EL (cell line): ENCODE measurements at places on chromosomes 12 and 14.

DNA sequence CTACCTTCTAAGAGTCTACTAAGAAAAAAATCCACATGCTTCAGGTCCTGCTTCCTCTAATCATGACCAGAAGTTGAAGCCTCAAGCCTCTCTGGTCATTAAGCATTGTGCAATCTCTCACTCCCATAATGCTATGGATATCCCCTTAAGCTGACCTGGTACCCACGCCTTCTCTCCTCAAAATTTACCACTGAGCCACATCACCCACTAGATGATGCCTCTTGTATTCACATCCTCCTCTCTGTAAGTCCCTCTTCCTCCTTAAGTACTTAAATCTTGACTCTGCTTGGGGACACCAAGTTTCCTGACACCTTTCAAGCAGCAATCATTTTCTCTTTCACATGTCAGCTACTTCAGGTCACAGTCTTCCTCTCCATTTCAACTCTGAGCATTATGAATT lies 9.8 kb downstream of the GALNT4 start:
- no peak for DNase-seq

GRCh38 chr12:114445401-114446323 lies 39.7 kb upstream of the TBX5 start:
- no peak for DNase-seq

DNA sequence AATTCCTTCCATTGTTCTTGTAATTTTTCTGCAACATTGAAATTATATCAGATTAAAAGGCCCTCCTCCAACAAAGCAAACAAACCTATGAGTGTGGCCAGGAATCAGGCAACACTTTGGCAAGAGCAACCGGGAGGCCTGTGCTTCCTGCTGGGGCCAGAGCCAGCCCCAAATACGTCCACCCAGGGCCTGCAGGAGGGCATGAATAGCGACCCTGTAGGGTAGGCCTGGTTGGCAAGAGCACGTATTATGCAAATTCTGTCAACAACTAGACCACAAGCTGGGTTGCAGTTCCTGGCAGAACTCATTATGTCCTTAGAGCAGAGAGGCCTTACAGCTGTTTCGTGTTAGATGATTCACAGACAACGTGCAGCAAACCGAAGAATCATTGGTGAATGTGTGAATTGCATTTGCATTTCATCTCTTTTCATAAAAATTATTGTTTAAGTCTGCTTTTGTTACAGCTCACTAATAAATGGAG lies 26.9 kb upstream of the LGALS3 start:
- peak; percentile 98 for DNase-seq

DNA sequence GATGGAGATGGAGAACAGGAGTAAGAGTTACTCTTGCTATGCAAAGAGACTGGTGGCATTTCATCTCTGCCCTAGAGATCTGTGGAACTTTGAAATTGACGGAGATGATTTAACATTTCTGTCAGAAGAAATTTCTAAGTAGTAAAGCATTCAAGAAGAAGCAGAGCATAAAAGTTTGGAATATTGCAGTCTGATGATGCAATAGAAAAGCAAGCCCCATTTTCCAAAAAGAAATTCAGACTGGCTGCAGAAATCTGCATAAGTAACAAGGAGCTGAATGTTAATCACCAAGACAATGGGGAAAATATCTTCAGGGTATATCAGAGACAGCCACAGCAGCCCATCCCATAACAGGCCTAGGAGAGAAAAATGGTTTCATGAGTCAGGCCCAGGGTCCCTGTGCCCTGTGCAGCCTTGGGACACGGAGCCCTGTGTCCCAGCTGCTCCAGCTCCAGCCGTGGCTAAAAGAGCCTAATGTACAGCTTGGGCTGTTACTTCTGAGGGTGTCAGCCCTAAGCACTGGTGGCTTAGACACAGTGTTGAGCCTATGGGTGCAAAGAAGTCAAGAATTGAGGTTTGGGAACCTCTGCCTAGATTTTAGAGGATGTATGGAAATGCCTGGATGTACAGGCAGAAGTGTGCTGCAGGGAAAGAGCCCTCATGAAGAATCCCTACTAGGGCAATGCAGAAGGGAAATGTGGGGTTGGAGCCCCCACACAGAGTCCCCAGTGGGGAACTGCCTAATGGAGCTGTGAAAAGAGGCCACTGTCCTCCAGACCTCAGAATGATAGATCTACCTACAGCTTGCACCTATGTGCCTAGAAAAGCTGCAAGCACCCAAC lies 616.6 kb downstream of the SLC16A7 start:
- DNase-seq, result no peak

DNA sequence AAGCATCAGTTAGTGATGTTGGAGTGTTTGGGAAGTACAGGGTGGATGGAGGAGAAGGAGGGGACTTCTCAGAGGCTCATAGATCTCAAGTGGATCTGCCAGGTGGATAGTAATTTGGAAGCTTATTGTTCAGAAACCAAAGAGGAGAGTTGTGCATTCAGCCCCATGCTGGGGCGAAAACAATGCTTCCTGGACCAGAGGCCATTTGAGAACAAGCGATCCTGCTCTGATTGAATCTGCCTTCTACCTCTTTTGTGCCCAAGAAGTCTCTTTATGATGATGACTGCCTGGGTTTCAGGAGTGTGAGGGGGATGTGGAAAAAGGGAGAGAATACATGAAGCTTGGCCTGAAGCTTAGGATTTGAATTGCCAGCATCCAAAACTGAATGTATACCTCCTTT lies 110.8 kb upstream of the SRRM4 start:
- DNase-seq, result no peak

DNA sequence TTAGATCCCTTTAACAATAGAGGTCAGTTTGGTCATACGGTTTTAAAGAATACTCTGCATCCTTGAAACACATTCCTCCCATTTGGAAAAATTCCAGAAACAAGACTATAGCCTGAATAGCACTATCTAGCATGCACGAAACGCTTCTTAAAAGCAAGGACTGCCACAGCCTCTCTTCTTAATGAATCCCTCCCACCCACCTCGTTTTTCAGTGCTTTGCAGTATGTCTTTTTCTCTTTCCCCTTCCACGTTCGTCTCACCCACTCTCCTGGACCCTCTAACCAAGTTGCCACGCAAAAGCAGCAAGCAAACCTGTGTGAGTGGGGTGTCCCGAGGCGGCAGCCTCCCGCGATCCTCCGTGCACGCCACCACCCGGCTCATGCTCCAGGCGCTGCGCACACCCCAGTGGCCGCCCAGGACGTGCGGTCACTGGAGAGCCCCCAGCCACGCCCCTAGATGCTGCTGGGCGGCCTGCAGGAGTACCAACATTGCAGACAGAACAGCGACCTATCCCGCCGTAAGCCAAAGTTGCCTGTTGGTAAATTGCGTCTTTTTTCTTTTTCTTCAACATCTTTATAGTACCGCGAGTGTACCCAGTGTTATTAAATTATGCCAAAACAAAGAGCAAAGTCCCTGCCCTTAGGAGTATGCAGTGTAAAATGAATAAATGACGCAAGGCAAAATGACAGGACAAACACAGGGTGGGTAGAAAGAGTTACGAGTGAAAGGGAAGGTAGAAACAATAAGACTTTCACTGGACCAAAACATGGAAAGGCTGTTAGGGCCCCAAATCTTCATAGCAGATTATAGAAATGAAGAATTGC lies at the start of gene SLC38A4:
Gene SLC38A4 (minus strand): TSS at position 407 of the 824 bp plus-strand sequence. CDS start 32,926 bp downstream, outside the sequence.
- DNase-seq, result peak; percentile 66

- no peak for DNase-seq
Observed at GRCh38 chr12:50106907-50107306, 3.1 kb downstream of the GPD1 start.

GRCh38 chr12:123067654-123068053 lies 83.2 kb downstream of the PITPNM2 start:
- DNase-seq, result no peak

- DNase-seq, result no peak
Observed at GRCh38 chr12:3223601-3224529, 146.7 kb downstream of the TSPAN9 start.

DNA sequence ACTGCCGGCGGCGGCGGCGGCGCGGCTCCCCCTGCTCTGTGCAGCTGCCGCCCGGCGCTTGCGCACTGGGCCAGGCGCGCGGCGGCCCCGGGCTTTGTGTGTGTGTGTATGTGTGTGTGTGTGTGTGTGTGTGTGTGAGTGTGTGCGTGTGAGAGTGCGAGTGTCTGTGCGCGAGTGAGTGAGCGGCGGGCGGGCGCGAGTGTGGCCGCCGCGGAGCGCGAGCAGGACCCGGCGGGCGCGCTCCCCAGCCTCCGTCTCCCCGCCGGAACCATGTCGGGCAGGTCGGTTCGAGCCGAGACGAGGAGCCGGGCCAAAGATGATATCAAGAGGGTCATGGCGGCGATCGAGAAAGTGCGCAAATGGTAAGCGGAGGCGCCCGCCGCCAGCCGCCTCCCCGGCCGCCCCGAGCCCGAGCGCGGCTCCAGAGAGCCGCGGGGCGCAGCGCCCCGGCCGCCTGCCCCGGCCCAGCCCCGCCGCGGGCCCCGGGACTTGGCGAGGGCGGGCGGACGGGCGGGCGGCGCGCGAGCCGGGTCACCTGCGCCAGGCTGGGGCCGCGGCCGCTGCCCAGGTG lies at the start of gene BCL7A:
Gene BCL7A (plus strand): TSS at position 63 of the 571 bp plus-strand sequence. CDS start 208 bp downstream, at position 271.
- DNase-seq, result peak; percentile 69

- no peak for DNase-seq
Observed at GRCh38 chr12:124804011-124804621, 59.5 kb downstream of the SCARB1 start.

GRCh38 chr12:121568971-121569751 lies 11.7 kb downstream of the KDM2B start:
- DNase-seq, result no peak

DNA sequence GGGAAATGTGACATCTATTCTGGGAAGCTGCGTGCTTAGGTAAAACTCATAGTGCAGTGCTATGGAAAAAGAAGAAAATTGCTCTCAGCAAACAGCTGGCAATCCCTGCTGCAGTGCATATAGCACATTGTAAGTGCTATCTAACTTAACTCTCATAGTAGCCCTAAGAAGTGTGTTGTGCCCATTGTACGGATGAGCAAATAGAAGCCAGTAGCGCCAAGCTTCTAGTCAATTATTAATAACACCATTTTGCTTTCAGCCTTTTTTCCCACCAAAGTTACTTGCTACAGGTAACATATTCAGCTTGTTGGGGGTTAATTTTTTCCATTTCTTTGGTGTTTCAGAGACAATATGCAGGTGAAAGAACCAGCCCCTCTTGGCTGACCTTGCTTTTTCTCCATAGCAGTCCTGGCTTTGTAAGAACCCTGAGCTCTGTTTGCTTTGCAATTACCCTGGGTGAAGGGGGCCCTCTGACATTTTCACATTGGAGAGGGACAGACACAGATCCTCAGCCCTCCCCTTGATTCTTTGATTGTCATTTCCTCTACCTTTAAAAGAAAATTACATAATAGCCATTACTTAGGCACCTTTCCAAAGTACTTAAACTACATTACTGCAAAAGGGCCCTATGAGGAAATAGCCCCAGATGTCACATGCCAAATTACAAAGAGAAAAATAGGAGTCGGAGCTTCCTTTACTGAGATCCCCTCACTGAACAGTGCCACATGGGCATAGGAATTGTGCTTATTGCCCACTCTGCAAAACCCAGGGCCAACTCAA lies 576.2 kb upstream of the TBX3 start:
- DNase-seq, result no peak

DNA sequence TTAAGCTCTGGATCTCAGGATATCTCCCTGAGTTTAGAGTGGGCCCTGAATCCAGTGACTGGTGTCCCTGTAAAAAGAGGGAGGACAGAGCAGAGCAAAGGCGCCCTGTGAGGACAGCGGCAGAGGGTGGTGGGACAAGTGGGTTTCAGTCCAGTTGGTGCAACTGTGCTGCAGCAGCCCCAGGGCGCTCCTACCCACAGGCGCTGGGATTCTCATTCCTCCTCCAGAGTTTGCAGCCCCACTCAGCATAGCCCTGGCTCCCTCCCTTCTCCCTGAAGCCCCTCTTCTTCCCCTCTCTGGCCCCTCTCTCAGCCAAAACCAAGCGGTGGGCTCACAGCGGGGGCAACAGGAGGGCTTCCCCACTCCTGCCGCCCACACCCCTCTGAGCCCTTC lies 1.6 kb downstream of the TMEM179 start:
- DNase-seq, result no peak

DNA sequence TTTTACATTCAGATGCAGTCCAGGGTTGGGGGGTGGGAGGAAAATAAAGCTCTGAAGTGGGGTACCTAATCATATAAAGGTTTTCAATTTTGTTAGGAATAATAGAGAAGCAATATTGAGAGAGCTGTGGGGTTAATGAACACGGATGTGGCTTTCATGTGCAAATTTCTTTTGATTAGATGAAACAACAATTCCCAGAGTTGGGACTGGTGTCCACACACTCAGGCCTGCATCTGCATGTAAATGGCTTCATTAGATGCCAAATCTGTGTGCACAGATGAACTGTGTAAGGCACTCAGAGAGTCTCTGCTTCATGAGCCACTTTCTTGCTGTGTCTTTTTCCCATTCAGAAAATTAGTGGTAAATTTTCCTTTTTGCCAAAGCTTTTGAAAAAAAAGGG lies 377.1 kb upstream of the NOVA1 start:
- no peak for DNase-seq

DNA sequence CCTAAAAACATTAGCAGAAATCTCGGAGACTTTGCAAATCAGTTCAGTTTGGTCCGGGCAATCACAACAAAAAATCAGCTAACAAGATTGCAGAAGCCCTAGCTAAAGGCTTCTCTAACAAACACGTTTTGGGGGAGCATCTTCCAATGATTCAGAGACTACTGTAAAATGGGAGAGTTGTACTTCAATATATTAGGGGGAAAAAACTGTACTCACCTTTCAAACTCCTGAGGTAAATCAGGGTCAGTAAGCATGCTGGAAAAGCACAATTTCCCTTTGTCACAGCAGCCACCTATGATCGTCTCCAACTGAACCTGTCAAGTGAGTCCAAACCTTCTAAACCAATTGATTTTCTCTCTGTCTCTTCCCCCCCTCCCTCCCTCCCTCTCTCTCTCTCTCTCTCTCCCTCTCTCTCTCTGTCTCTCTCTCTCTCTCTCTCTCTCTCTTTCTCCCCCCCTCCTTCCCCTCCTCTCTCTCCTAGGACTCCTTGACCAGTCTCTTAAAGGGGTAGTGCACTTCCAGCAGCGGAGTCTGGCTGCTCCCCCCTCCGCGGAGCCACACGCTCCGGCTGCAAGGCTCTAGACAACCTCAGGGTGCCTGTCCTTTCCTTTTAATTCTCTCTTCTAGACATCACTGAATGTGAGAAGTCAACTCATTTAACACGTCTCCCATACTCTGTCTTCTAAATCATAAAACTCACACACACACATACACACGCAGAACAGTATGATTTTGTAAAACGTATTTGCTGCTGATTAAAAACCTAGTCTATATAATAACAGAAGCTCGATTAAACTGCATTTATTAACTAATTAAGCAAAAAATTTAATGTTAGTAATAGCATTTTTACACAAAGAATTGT lies at the start of gene SOX5:
Gene SOX5 (minus strand): TSS at position 323 of the 862 bp plus-strand sequence. CDS start 69 bp downstream, at position 254.
- no peak for DNase-seq

DNA sequence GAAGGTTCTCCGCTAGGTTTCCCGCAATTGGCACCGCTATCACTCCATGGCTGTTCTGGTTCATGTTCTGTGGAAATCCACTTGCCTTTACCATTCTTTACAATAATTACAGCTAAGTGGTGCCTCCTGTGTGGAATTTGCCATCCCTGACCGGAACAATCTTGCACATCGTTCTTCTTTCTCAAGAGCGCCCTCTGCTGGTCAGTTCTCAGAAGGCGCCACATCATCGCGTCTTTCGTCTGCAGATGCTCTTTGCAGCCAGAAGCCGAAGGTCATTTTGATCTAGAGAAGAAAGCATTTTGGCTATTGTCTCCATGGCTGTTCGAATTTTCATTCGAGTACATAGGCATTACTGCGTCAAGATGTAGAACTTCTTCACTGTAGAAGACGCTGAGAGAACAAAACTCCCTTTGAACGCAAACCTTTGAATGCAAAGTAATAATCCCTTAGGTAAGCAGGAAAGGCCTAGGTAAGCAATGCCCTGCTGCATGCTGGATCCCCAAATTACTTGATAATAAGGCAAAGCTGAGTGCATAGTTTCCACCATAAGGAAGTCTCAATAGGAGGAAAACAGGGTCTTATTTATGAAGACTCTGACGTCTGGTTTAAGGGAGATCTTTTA lies 10.1 kb upstream of the RTRAF start:
- peak; percentile 73 for DNase-seq
